ENCODE measurements at places on chromosomes 2 and 18. TPM values are rescaled to one million over a fixed set of nuclear protein-coding genes. Genes with fewer than 3 reads are reported as not detected.
A peak's percentile ranks its signal among the peaks of the same experiment; 100 is the strongest.

GRCh38 chr2:120914839-120915521, 179.3 kb downstream of the GLI2 start:
- peak; percentile 92 for DNase-seq

The CNNM3 gene
- total RNA-seq: 6.3 TPM

The CELF4 gene
- total RNA-seq: not detected

The TMEM37 gene
- not detected for total RNA-seq

DNA sequence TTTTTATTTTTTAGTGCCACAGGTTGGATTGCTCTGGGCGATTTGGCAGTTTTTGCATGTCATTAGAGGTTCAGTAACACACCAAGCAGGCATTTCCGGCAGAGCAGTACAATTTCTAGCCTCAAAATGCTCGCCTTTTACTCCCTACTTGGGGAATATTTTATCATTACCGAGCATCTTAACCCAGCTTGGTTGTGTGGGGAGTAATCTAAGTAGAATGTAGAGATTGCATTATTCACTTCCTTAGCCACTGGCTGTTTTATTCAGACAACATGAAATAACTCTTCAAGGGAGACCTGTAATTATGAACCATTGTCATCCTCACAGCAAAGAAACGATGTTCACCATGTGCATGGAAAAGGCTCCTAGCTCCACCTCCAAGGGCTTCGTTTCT, 13.1 kb downstream of the GRP start:
- peak; percentile 89 for DNase-seq

- DNase-seq: no peak
Observed at GRCh38 chr2:120606931-120607330, 128.7 kb upstream of the GLI2 start.

The UBE2F gene
- 55.8 TPM for total RNA-seq

- DNase-seq: no peak
Observed at GRCh38 chr2:193743089-193743488, 1548.4 kb upstream of the TMEFF2 start.

- DNase-seq: no peak
Observed at GRCh38 chr2:48072583-48072982, 166.3 kb upstream of the FBXO11 start.

- no peak for DNase-seq
Observed at GRCh38 chr18:70234667-70235459, 29.4 kb upstream of the RTTN start.

The RRM2 gene
- 79.5 TPM for total RNA-seq

DNA sequence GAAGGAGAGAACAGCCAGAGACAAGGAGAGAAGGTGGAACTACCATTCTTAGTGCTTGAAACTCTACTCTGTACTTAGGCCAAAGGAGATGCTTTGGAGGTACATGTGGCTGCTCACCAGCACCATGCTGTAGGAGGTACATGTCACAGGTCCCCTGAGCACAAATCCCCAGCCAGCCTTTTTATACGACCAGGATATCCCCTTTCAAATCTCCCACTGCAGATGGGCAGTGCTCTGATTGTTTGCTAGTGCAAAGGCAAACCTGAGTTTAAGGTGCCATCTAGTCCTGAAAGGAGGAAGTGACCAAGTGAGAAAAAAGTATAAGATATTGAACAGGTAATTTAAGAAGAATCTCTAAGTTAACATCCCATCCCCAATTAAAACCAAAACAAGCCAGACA, 17.1 kb upstream of the TTC21B start:
- DNase-seq: no peak

DNA sequence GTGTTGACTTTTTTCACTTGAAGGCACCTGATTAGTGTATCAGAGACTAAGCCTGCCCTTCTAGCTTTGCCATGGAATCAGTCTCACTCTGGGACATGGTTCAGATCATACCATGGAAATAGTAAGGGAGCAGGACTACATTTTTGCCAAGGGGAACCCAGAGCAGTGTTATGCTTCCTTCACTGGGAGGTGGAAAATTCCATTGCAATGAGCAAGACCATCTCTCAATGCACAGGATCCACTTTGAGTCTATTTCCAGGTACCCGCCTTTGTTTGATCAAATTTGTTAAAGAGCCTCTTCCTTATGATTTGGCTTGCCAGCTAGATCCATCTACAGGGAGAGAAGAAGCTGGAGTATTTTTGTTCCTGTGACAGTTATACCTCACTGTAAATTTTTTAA, 395.8 kb downstream of the MTX2 start:
- DNase-seq: no peak

DNA sequence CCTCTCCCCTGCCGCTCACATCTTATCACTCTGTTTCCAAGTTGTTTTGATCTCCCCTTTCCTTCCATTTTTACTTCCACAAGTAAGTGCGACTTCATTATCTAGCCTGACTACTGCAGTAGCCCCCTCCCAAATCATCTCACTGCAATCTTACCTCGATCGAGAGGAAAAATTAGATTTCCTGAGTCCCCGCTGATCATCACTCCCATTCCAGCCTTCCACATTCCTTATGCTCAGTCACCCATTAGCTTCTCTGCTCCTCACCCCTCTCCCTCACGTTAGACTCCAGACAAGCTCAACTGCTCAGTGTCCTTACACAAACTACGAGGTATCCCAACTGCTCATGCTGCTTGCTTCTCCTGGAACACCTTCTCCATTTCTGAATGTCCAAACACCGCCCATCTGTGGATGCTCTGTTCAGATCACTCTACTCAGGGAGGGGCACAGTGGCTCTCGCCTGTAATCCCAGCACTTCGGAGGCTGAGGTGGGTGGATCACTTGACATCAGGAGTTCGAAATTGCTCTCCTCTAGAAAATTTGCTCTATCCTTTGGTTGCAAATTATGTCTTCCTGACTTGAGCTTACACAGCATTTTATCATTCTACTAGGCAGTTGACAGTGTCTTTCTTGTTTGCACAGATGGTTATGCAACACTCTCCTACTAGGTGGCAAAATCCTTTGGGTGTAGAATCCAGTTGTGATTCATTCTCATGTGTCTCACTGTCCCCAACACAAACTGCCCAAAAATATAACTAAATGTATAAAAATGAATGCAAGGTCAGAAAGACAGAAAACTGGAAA, 96.5 kb downstream of the INO80D start:
- DNase-seq: no peak

GRCh38 chr18:22977847-22978701, 44.9 kb downstream of the RBBP8 start:
- peak; percentile 78 for DNase-seq

The RAB6C gene
- not detected for total RNA-seq
